Right lung (tissue), 10 donors: ENCODE measurements at places on chromosomes 16 and 17.

DNA sequence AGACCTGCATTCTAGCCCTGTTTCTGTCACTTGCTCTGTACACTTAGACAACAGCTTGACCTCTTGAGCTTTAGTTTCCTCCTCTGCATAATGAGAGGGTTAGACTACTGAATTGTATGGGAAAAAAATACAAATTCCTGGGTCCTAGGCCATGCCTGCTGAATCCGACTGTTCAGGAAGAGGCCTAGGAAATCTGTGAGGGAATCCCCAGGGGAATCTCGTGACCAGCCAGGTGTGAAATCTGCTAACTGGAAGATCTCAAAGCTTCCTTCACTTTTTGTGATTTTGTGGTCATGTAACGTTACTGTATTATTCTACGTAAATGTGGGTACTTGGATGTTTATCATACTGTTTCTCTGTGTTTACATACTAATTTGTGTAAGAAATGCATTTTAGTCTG lies 58.2 kb downstream of the CYLD start:
- DNase-seq: no peak

DNA sequence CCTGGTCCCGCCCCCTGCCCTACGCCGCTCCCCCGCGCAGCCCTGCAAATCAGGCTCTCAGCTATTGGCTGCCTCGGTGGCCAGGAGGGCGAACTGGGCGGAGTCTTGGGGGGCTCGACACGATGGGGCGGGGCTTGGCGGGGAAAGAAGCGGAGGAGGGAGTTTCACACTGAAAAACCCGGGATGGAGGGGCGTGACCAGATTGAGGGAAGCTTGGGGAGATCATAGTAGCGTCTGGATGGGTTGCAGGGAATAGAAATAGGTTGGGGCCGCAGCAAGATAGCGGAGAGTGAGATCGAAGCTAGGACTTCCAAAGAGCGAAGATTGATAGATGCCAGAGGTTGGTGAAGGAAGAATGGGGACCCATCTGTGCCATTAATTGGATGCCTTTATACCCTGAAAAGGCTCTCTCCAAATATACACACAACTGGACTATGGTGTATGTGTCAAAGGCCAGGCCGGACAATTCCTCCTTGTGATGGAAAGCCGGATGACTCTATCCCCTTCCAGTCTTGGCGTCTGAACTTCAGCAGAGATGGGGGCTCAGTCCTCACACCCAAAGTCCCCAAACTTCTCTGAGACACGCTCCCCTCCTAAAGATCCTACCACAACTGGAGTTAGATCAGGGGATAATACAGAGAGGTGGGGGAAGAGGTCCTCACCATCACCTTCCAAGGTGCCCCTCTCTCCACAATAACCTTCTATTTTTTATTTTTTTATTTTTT lies 376 bp upstream of the STAC2 start:
- peak; percentile 72 for DNase-seq

- no peak for DNase-seq
These were observed 16.9 kb upstream of the ITGA3 start for GRCh38 chr17:50039058-50039457.

- no peak for DNase-seq
These were observed 2.6 kb downstream of the CD300LB start for GRCh38 chr17:74528491-74529199.

DNA sequence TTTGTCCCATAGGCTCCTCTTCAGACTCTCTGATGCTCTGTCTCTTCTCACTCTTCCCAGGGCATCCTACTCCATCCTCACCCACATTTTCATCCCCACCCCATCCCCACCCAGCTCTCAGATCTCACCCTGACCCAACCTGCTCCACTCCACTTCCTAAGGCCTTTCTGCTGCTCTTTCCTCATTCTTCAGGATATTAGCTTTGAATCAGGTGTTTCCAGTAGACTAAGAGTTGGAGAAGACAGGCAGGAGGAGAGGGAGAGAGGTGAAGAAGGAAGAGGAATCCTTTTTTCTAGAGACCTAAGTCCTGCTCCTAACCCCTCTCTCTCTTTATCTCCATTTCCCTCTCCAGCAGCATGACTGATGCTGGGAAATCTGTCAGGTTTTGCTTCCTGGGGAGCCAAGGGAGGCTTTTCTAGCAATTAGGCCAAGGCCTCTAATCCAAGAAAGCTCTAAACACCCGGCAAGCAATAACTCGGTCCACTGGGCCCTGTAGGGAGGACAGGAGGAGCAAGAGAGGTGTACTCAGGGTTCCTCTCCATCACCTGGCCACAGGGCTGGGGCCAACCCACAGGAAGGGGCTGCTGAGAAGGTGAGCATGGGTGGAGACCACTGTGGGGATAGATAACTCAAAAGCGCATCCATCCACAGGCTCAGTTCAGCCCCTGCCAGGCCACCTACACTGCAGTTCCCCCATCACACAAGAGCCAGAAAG lies 133.3 kb downstream of the TMEM132E start:
- DNase-seq: no peak

DNA sequence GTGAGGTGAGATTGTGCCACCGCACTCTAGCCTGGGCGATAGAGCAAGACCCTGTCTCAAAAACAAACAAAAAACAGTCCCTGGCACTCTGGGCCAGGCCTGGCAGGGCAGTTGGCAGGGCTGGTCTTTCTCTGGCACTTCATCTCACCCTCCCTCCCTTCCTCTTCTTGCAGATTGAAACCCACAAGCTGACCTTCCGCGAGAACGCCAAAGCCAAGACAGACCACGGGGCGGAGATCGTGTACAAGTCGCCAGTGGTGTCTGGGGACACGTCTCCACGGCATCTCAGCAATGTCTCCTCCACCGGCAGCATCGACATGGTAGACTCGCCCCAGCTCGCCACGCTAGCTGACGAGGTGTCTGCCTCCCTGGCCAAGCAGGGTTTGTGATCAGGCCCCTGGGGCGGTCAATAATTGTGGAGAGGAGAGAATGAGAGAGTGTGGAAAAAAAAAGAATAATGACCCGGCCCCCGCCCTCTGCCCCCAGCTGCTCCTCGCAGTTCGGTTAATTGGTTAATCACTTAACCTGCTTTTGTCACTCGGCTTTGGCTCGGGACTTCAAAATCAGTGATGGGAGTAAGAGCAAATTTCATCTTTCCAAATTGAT lies 24.8 kb downstream of the STH start:
- DNase-seq: no peak
